ENCODE measurements at places on chromosomes 11 and 22.

- peak; percentile 64 for DNase-seq
These were observed 12.9 kb downstream of the TRIM29 start for GRCh38 chr11:120125024-120125423.

DNA sequence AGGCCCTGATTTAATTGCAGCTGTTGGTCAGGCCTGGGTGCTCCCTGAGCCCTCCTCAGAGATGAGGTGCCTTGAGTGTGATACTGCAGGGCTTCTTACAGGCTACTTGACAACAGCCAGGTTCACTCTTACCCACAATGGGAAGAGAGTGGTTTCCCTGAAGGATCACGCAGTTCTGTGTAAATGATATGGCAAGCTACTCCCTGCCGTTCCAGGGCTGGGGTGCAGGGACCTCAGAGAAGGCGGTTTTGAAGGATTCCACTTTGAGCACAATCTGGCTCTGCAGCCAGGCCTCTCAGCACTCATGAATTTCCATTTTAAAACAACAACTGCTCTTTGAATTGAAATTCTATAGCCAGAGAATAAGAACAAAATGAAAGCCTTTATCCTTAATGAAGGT lies 92.9 kb downstream of the SLC17A6 start:
- no peak for DNase-seq

GRCh38 chr22:50199829-50200460 lies 866 bp upstream of the SELENOO start:
- DNase-seq, result no peak

DNA sequence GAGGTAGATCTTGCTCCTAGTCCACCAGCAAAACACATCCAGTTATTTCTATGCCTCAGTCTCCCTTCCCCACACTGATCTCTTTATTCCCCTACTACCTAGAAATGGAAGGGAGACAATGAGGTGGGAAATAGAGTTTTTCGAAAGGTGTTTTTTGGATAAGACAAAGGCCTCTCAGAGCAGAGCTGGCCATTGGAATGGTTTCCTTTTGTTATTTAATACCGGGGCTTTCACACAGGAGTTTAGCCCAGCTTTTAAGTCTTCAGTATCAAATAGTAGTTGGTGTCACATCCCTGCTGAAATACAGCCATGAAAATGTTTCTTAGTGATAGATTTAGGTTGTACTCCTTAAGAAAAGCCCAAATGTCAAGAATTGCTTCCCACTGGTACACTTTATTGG lies 65.4 kb upstream of the B3GAT1 start:
- no peak for DNase-seq

DNA sequence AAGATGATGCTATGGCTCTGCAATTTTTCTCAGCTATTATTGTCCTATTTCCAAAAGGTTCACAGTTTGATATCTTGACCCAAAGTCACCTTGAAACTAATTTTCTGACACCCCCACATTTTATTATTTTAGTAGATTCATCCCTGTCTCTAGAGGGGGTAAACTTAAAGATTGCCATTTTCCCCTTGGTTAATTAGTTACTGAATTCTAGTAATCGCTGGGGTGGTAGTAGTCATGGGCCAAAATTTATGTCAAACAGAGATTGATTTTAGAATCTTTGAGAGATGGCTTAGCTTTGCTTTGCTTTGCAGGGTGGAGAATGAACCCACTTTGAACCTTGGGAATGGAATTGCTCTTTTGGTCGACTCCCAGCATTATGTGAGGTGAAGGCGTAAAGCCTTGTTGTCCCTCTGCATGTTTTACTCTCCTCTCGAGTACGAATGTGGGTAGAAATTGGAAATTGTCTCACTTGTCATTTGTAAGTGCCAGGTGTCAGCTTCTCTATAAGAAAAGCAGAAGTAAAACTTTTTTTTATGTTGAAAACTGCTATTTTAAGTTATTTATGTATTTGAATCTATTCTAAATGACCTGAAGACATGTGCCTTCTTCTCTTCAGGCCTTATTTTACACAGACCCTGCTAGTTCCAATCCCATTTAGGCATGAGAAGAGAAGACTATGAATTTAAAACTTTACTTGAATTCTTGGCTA lies 42.4 kb upstream of the RCE1 start:
- DNase-seq, result no peak

GRCh38 chr22:46769191-46769675 lies 6.8 kb downstream of the TBC1D22A start:
- peak; percentile 84 for DNase-seq
